ENCODE measurements at places on chromosomes 3 and 15.
A peak's percentile ranks its signal among the peaks of the same experiment; 100 is the strongest.

- DNase-seq: no peak
These were observed 33.0 kb downstream of the HES1 start for GRCh38 chr3:194168994-194169393.

- DNase-seq: no peak
These were observed 51.8 kb downstream of the CHD2 start for GRCh38 chr15:92951800-92952457.

GRCh38 chr3:72690629-72691028, 157.6 kb downstream of the SHQ1 start:
- peak; percentile 51 for DNase-seq

GRCh38 chr3:112763258-112763657, 83.4 kb downstream of the CD200R1L start:
- DNase-seq: no peak

DNA sequence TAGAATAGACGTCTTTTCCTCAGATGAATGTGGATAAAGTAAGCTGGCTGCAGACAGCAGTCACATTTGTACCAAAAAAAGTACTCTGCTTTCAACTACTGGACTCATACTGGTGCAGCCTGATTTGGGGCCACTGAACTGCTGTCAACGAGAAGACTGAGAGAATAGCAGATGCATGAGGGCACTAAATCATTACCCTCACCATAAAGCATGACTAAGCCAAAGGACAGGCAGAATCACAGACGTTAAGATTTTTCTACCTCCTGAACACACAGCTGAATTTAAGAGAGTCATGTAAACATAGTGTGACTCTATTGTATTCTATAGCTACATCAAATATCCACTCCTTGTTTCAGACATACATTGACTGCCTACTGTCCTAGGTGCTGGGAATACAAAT, 67.8 kb upstream of the CDAN1 start:
- no peak for DNase-seq
